ENCODE measurements at places on chromosomes 6 and 20. TPM values are rescaled to one million over a fixed set of nuclear protein-coding genes. Genes with fewer than 3 reads are reported as not detected.

The IPCEF1 gene
- 0.98 TPM for total RNA-seq

The POU5F1 gene
- total RNA-seq, result 5.0 TPM

The CD24 gene
- 12.0 TPM for total RNA-seq

The HIVEP1 gene
- total RNA-seq, result 9.7 TPM

DNA sequence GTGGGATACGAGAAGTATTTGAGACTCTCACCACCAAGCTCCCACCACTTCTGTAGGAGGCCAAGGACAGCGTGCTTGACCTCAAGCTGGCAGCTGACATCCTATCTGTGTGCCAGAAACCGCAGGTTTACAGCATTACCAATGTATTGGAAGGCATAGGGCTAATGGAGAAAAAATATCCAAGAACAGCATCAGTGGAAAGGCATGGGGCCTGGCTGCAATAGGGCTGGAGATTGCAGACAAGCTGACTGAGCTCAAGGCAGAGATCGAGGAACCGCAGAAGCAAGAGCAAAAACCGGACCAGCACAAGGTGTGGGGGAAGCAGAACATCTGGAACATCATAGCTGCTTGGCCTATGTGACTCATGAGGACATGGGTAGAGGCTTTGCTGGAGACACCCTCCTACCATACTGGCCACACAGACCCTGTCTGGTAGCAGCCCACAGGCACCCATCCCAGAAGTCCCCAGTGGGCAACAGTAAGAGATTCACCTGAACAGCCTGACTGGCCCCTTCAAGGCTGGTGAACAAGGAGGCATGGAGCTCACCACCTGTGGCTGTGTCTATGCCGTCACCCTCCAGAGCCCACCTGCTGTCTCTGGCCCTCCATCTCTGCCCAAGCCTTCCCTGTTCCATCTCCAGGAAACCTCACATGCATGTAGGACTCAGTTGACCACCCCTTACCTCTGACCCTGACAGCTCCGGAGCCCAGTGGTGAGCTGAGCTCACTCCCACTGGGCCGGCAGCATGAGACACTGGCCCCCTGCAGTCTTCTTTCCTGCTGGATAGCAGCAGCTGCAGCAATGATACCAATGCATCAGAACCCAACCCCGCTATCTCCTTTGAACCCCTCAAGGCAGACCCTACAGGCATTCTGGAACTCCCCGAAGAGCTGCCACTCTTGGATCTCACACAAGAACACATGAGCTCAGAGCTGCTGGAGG lies 171.1 kb downstream of the KIF6 start:
- no peak for DNase-seq

DNA sequence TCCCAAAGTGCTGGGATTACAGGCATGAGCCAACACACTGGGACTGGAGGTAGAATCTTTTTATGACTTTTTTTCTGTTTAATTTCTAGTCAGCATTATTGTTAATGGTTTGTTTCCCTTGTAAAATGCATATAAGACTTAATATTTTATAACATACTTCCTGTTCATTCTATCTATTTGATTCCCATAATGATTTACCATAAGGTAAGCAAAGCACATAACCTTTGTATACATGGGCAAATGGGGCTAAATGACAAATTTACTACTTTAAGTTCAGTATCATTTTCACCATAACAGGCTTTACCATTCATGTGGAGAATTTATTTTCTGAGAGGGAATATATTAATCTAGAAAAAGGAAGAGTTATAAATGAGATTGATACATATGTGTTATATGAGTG lies 24.3 kb downstream of the VTA1 start:
- DNase-seq, result no peak

DNA sequence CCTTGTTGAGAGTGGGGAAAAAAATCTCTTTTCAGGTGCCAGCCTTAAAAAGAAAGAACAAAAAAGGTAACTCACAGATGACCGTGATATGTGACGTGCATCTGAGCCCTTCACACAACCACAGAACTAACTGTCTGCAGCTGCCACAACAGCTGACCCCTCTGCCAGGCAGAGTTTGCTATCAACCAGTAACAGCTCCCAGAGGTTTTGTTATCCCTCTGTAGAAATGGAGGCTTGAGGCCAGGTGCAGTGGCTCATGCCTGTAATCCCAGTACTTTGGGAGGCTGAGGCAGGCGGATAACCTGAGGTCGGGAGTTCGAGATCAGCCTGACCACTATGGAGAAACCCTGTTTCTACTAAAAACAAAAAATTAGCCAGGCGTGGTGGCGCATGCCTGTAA lies 42.8 kb downstream of the SLC52A3 start:
- DNase-seq, result no peak

- DNase-seq, result peak; percentile 62
These were observed 38.9 kb downstream of the MGME1 start for GRCh38 chr20:18007534-18008292.

- DNase-seq, result no peak
These were observed 33.0 kb downstream of the FOXP4 start for GRCh38 chr6:41579088-41579610.

DNA sequence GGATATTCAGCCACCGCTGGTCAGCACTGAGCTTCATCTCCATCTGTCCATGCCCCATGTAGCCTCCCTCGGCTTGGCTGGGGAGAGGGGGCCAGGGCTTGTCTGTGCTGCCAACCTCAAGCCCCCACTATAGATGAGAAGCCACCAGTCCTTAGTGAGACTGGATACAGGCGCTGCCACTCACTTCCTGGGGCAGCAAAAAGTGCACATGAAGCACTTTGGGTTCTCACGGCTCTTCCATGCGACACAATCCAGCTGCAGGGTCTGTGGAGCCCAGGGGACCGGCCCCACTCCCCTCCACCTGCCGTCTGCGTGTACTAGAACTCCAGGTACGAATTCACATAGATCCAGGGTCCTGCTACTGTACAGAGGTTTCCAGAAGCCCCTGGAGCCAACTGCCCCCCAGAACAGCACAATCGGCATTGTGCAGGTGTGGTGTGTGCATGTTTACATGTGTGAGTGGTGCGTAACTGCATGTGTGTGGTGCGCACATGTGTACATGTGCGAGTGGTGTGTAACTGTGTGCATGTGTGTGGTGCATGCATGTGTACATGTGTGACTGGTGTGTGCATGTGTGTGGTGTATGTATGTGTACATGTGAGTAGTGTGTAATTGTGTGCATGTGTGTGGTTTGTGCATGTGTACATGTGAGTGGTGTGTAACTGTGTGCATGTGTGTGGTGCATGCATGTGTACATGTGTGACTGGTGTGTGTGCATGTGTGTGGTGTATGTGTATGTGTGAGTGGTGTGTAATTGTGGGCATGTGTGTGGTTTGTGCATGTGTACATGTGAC lies 4.9 kb downstream of the FRMD1 start:
- DNase-seq, result no peak

GRCh38 chr6:44304282-44305199 lies 8.6 kb downstream of the AARS2 start:
- no peak for DNase-seq

- DNase-seq, result no peak
These were observed 32.1 kb upstream of the CALHM6 start for GRCh38 chr6:116429111-116429510.

- DNase-seq, result peak; percentile 70
These were observed 21.9 kb downstream of the SAMD5 start for GRCh38 chr6:147530132-147531060.

GRCh38 chr20:8492173-8492572 lies 360.1 kb downstream of the PLCB1 start:
- no peak for DNase-seq

DNA sequence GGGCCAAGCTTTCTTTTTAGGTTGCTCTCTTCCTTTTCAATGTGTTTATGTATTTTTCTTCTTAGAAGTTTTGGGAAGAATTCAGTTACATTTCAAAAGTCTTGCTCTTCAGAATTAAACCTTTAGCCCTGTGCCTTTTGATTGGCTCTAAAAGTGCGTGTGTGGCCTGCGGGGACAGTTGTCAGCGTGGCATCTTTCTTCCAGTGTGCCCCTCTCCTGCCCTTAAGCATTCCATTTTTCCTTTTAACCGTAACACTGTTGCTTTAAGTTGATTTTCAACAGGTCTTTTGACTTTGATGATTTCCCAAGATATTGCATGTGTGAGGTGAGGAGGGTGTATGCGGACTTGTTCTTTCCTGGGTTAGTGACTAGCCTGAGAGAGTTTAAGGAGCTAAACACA lies 999.1 kb upstream of the FLRT3 start:
- DNase-seq, result no peak

DNA sequence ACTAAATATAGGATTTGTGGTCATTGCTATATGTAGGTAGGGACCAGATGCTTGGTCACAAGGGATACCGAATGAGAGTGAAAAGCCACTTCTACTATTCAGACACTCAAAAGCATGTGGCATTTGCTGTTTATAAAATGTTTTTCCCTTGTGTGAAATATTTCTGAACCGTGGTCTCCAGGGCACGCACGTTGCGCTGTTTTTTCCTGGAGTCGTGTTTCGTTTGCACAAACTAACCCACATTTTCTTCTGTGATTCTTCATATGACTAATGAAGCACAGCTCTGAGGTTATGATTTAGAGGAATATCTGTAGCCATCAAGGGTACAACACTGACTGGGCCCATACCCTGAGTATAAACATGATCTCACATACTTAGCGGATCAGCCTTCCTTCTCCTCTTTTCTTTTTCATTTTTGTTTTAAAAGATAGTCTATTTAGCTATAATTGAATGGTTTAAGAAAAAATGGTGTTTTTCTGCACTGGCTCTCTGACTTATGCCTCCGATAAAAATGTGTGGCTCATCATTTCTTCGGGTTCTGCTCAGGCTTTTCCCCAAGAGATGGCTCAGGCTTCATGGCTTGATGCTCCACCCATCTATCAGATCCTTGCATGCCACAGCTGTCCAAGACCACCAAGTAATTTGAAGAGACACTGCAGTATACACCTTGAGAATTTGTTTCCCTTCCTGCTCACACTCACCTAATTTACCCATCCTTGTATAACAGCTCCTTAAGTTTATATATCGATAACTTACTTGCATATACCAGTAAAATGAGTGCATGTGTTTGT lies 59.9 kb upstream of the HBS1L start:
- no peak for DNase-seq

- DNase-seq, result no peak
These were observed 81.0 kb downstream of the MYB start for GRCh38 chr6:135261872-135262725.

GRCh38 chr6:87115402-87116135 lies 20.7 kb upstream of the CGA start:
- no peak for DNase-seq

DNA sequence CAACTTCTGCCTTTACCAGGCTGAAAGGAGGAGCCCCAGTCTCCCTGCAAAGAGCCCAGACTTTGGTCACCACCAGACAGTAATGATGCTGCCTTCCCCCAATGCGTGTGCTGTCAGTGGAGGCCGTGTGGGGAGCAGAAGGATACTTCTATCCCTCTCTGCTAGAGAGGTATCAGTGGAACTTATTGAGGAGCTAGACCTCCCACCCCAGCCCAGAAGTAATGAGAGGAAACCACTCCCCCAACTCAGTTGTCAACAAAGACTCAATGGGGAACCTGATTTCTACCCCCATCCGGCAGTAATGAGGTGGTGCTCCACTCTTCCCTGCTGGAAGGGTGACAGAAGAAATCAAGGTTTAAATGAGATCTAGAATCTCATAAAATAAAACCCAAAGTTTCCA lies 4.4 kb upstream of the WFDC8 start:
- no peak for DNase-seq

- no peak for DNase-seq
These were observed 153.0 kb downstream of the CEBPB start for GRCh38 chr20:50343490-50344179.

GRCh38 chr6:8157839-8158238 lies 55.5 kb upstream of the EEF1E1 start:
- DNase-seq, result no peak

DNA sequence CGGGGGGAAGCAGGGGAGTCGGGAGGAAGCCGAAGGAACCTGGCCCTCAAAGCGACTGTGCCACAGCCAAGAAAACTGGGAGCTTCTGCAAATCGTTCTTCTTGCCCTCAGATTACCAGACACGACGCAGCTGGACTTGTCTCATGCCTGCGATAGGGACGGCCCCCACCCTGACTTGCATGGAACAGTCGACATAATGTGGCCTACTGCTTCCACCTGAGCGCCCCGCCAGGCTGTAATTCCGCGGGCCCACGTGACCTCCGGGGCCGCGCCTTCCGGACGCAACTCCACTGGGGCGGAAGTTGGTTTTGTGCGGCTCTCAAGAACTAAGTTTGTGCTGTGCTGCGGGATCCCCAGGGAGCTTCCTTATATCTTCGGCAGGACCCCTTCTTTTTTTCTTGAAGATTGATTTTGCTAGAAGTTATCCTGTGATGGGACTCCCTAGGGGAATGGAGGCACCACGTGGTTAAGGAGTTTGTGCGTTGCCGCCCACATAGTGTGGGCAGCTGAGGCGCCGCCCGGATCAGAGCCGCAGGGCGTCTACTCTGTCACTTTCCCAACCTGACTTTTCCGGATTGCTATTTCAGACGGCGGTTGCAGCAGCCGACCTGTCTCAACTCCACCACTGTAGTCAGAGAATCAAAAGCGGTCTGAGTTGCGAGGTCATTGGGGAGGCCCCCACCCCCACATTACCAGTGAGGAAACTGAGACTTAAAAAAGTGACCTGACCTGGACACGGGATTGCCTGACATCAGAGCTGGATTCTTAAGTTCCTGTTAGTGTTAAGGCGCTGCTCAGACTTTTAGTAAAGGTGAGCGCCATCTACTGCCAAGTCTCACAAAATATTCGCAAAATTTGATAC lies 540 bp upstream of the CD164 start:
- DNase-seq, result peak; percentile 96

DNA sequence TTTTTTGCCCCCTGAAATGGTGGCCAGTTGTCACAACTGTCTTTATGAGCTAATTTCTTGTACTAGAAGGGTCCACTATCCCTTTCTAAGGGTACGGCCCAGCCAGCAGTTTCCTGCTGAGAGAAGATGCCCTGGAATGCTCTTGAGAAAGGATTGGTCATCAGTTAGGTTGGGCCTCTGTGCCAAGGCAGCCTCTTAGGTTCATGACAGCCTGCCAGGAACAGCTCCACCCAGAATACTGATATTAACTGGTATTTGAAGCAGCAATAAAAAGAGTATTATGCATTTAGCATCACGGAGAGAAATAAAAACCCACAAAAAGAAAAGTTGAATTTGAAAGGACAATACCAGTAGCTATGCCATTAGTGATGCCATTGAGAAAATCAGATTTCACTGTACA lies 9.0 kb upstream of the HINT3 start:
- no peak for DNase-seq

- no peak for DNase-seq
These were observed 22.4 kb downstream of the ZNF311 start for GRCh38 chr6:28982476-28983266.
